Activated T-helper 17 cell treated with anti-CD3 and anti-CD28 coated beads, Interleukin-2, amount 50 U/mL, for 72 hours (primary cell): ENCODE measurements at places on chromosomes 2 and 18.
A peak's percentile ranks its signal among the peaks of the same experiment; 100 is the strongest.

GRCh38 chr2:232239951-232240681 lies 138.4 kb upstream of the ALPP start:
- peak; percentile 76 for ATAC-seq

DNA sequence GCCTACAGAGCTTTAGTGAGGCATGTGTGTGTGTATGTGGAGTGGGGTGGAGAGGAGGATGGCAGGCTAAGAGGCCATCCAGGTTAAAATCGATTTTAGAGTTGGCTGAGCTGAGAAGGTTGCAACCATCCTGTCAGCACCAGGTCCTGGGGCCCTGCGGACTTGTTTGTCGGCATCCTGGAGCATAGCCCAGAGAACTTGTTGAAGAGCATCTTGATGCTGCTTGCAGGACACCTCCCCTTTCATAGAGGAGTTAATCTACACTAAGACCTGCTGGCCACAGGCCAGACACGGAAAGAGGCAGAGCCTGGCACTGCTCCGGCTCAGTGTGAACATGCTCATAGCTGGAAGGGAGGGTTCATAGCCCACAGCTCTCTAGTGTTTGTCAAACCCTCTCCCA lies 72.1 kb upstream of the RGPD5 start:
- no peak for ATAC-seq

DNA sequence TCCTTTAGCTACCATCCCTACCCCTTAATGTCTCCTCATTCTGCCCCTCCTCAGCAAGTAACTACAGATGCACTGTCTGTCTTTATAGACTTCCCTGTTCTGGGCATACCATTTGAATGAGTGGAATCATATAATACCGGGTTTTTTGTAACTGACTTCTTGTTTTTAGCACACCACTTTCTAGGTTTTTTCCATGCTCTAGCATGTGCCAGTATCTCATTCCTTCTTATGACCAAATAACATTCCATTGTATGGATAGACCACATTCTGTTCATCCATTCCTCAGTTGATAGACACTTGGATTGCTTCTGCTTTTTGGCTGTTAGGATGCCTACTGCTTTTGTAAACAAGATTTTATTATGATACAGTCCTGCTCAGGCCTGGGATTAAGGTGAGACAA lies 154.7 kb downstream of the TSN start:
- ATAC-seq, result no peak

- ATAC-seq, result no peak
Measured at GRCh38 chr2:76445880-76446279, 735.2 kb upstream of the GCFC2 start.

- no peak for ATAC-seq
Measured at GRCh38 chr18:22031611-22032010, 137.8 kb upstream of the GATA6 start.

DNA sequence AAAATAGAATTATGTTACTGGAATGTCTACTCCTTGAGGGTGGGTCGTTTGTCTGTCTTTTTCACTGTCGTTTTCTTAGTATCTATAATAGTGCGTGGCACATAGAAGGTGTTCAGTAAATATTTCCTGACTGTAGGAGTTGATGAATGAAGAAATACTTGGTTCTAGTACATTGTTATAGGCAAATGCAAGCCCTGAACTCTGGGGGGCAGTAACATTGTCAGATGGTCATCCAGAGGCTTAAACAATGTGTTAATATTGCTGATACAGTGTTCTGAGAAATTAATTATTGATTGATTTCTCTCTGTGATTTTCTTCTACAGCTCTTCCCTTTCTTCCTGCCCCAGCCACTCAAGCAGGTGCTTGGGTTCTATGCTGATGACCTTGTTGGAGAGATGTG lies 24.4 kb upstream of the THOC1 start:
- ATAC-seq, result no peak

- no peak for ATAC-seq
Measured at GRCh38 chr2:161165266-161165665, 5.0 kb downstream of the TANK start.
